Fibroblast of upper back skin (primary cell): ENCODE measurements at places on chromosomes 6 and 20.

DNA sequence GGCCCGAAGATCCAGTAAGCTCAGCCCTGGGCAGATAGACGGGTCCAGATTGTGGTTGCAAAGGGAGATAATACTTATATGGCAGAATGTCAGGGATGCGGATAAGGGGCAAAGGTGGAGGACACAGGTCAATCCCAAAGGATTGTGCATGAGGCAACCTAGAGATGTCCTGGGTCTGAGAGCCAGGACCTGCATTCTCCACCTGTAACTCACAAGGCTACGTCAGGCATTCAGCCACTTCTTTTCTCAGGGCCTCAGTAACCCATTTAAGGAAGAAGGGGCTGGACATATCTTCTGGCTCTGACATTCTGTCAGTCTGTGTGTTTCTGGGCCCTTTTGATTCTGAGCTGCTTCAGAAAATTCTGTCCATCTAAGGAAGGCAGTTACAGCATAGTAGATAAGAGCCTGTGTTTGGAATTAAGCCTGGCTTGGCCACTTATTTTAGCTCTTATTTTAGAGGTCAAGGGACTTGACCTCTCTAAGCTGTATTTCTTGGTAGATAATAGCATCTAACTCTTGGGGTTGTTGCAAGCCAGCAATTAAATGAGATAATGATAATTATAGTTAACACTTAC lies 40.2 kb downstream of the CNBD2 start:
- no peak for DNase-seq

DNA sequence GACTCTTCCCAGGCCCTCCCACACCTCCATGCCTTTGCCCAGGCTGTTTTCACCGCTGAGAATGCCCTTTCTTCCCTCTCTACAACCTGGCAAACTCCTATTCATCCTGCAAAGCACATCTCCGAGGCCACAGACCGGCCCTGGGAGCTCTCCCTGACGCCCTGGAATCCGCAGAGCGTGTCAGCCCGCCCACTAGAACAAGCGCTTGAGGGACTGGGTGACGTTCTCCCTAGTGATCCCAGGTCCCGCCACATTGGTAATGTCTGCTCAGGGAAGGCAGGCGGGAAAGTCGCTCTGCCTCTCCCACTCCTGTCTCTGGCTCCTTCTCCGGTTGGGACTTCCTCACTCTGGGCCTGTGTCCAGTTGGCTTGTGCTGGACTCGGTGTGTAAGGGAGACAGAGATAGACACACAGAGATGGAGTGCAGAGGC lies 61.6 kb downstream of the SRC start:
- no peak for DNase-seq

GRCh38 chr6:6681075-6681849 lies 92.7 kb downstream of the LY86 start:
- no peak for DNase-seq

DNA sequence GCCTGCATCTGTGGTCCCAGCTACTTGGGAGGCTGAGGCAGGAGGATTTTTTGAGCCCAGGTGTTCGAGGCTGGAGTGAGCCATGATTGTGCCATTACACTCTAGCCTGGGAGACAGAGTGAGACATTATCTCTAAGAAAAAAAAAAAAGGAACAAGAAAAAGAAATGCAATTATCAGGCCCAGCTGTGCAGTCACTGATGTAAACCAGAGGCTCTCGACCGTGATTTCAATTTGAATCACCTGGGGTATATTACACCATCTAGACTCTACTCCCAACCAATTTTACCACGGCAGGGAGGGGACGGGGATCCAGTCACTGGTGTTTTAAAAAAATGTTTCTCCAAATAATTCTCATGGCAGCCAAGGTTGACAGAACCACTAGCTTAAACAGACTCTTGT lies 48.8 kb upstream of the NKX2-2 start:
- DNase-seq = no peak

DNA sequence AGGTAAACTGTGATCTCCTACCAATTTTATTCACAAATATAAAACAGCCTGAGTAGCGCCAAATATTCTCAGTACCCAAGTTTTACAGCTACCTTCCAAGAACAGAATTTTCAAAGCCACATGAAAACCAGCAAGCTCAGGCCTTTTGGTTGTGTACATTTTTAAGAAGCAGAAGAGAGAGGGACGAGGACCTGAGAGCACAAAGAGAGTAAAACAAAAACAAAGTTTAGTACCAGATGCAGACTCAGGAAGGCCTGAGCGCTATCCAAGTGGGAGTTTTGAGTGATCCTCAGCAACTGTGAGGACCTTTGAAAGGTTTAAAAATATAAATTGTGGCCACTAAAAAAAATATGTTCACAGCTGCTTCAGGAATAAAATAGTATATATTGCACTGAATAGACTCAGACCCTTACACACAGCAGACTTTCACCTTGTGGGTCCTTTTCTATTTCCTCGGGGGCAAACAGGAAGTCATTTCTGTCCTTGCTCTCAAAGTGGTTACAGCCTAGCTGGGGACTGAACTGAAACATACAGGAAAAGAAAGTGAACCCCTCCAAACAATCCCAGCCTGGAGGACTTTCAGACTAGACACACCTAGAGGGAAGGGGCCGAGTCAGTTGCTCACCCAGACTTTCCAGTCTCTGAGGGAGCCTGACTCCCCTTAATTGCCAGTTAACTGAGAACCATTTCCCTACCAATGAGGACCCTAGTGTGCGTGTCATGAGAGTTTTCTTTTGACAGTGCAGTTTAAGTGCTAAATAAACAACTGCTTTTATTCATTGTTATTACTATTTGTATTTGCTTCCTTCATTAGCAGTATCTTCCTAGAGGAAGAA lies 48.5 kb upstream of the NT5E start:
- no peak for DNase-seq

DNA sequence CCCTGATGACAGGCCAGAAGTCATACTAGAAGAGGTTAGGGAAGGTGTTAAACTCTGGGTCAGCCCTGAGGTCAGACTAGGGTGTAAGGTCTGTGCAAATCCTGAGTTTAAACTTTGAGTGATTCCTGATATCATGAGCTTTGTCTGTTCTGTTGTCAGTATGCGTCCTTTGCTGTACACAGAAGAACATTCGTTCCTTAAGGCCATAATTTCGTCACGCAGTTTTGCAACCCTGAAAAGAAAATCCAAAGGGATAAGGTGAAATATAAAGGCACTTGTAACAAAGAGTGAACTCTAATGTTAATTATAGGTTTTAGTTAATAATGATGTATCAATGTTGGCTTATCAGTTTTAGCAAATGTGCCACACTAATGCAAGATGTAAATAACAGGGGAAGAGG lies 2.3 kb downstream of the DST start:
- DNase-seq = no peak

DNA sequence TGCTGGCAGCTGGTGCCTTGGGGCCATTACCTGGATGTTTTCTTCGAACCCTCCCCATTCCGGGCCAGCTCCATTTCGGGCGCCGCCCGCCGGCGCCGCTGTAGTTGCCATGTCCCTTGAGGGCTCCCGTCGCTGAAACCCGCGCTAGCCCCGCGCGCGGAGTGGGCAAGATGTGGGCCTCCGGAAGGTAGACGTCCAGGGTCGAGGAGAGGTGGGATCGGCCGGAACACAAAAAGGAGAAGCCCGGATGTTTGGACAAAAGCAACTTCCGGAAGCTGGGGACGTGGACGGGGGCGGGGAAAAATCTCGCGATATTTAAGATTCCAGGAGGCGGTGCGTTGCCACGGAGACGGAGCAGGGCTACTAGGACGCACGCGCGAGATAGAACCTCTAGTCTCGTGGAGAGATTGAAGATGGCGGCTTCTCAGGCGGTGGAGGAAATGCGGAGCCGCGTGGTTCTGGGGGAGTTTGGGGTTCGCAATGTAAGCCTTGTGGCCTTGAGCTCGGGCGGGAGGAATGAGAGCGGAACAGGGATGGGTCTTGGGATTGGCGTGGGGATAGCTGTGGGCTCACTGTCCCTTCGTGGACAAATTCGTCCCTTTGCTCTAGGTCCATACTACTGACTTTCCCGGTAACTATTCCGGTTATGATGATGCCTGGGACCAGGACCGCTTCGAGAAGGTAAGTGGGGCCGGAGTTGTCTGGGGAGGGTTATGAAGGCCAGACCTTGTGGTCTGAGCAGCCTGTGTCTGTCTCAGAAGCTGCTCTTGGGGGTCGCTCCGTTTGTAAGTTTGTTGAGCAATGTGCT lies at the start of the genes POLR1C and YIPF3:
POLR1C (plus strand) TSS at position 393 of the 808 bp plus-strand sequence; CDS start at position 414, 21 bp downstream.
YIPF3 (minus strand) TSS at position 230 of the 808 bp plus-strand sequence; CDS start at position 111, 119 bp downstream.
- DNase-seq = peak; percentile 98

DNA sequence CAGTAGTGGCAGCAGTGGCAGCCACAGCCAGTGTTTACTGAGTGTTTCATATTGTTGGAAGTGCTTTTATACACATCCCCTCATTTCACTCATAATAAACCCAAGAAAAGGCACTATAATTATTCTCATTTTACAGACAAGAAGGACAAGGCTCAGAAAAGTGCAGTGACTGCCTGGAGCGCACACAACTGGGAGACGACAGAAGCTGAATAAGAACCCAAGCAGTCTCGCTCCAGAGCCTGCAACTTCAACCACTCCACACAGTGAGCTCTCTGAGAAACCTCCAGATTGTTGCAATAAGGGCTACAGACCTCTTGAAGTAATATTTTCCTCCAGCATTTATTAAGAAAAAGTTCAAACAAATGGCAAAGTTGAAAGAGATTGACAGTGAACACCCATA lies 76.9 kb downstream of the PLCG1 start:
- no peak for DNase-seq

DNA sequence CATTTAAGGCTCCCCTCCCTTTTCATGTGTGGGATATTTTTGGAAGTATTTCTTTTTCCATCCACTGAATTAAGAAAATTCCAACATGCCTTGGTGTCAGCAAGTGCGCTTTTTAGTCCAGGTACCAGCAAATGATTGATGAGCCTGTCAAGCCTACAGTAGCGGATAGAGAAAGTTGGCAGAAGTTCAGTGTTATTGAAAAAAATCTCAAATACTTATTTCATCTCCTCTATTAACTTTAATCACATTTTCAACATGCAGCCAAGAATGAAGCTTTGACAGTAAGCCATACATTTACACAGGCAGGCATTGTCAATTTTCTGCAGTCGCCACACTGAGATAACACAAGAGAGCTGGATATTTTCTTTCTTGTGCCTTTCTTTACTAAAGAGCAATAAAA lies 50.4 kb downstream of the BLOC1S5 start:
- DNase-seq = no peak

- DNase-seq = no peak
Measured at GRCh38 chr20:39358052-39358451, 395.9 kb downstream of the DHX35 start.

DNA sequence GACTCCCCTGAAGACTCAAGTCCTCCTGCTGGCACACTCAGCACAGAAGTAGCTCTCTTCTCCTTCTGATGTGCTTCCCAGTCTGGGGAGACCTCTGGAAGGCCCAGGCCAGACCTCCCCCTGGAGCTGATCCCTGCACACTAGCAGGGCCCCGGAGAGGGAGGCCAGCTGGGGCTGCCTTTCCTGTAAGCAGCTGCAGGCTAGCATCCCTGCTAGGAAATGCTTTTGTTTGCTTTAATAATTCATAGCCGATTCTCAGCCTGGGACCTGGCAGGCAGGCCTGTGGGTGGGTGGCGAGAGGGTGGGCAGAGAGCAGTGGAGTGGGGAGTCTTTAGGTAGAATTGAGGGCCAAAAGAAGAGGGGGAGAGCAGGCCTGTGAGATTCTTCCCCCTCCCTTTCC lies 5.2 kb downstream of the EBF4 start:
- no peak for DNase-seq

GRCh38 chr20:18055261-18055660 lies 2.5 kb downstream of the OVOL2 start:
- DNase-seq = no peak

- DNase-seq = no peak
Measured at GRCh38 chr20:3121271-3121911, 36.9 kb upstream of the AVP start.

DNA sequence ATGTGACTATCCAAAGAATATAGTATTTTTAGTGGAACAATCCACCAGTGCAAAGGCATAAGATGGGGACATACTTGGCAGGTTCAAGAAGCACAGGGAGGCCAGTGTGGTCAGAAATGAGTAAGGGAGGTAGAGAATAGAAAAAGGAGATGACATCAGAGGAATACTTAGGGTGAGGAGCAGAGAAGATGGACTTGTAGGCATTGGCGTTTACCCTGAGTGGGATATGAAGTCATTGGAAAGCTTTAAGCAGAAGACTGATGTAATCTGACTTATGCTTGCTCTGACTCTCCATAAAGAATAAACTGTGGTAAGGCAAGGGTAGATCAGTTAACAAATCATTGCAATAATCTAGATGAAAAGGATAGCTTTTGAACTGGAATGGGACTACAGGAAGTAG lies 228.7 kb downstream of the GJA1 start:
- DNase-seq = no peak
